ENCODE measurements at places on chromosomes 7 and 10.

- no peak for DNase-seq
Observed at GRCh38 chr7:114088470-114088940, 169.7 kb upstream of the PPP1R3A start.

- no peak for DNase-seq
Observed at GRCh38 chr7:77281780-77282478, 82.3 kb upstream of the FGL2 start.

- no peak for DNase-seq
Observed at GRCh38 chr7:14635955-14636354, 266.6 kb downstream of the DGKB start.

DNA sequence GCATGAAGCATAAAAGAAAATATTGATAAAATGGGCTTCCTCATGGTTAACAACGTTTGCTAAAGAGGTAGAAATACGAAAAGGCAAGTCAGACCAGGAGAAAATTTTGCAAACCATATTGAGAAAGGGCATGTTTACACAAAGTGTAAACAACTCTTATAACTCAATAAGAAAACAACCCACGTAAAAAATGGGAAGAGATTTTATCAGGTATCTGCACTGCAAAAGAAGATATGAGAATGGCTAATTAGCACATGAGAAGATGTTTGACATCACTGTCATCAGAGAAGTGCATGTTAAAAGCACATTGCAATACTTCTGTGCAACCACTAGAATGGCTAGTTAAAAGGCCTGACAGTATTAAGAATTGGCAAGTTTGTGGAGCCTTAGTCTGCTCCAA, 99.5 kb downstream of the VPS50 start:
- DNase-seq = no peak

DNA sequence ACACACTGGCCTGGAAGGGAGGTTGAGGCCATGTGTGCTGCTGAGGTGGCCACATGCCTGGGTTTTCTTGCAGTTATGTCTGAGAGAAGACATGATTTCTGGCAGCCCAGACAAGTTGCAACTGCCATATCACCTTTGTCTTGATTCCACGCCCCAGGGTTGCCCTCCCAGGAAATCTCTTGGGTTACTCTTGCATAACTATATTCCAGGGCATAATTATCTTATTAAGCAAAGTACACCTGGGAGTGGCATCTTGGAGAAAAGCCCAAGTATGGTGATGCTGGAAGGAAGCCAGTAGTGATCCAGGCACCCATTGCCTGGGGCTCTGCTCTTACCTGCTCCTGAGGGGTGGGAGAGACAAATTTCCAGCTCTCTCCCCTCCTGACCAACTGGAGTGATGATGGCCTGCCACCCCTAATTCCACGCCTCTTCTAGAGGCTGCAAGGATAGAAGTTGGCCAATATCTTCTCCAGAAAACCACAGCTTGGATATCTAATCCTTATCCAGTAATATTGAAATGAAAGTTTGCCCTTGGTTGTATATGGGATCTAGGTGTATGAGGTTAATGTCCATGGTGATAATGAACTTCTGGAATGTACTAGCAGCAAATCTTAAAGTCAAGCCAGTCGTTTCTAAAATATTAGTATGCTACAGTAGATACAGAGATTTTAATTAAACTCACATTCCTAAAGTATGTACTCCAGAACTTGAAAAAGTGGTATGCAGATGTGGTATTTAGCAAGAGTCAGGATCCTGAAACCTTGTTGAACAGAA, 5.0 kb downstream of the AKR1B10 start:
- DNase-seq = no peak

- no peak for DNase-seq
Observed at GRCh38 chr10:99981581-99982199, 28.1 kb downstream of the DNMBP start.

DNA sequence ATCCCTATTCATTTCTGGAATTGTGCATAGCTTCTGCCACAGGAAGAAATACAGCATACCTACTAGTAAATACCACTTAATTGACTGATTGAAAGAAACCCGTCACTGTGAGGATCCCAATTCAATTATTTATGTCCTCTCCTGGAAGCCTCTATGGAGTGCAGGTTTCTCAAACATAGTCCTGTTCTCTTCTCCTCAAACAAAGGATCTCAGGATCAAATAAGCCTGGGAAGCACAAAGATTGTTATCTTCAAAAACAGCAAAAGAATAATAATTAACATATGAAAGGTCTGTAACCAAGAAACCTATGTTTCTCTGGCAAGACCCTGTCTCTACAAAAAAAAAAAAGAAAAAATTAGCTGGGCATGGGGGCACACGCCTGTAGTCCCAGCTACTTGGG, 127.3 kb downstream of the KCNMA1 start:
- DNase-seq = no peak

- no peak for DNase-seq
Observed at GRCh38 chr10:3025026-3025683, 42.2 kb upstream of the PFKP start.

GRCh38 chr10:103884681-103885139, 29.3 kb upstream of the SH3PXD2A start:
- DNase-seq = no peak

DNA sequence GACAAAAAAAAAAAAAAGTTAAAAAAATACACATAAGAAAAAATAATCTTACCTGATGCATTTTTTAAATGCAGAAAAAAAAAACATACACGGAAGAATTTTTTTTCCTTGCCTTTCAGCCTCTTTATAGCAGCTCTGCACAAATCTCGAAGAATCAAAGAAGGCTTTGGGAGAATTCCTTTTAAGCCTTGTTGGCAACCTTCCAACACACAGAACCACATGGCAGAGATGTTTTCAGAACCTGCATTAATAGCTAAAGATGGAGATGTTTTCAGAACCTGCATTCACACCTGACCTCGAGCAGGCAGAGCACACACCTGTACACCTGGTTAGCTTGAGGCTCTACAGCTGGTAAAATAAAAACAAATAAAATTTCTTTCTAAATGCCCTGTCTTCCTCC, 65.6 kb downstream of the DOCK4 start:
- no peak for DNase-seq

GRCh38 chr7:123431075-123431614, 103.2 kb downstream of the IQUB start:
- DNase-seq = no peak

DNA sequence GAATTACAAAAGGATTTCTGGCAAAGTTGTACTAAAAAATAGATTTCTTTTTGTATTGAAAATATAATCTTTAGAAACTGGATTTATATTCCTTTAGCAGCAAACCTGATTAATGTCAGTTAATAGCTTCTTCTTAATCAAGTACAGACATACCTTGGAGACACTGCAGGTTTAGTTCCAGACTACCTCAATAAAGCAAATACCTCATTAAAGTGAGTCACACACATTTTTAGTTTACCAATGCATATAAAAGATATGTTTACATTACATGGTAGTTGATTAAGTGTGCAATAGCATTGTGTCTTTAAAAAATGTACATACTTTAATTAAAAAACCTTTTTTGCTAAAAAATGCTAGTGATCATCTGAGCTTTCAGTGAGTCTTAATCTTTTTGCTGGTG, 215.0 kb downstream of the BICC1 start:
- DNase-seq = no peak

- peak; percentile 33 for DNase-seq
Observed at GRCh38 chr10:132593900-132594876, 56.6 kb downstream of the INPP5A start.

GRCh38 chr7:155090684-155091083, 20.6 kb downstream of the HTR5A start:
- no peak for DNase-seq

- DNase-seq = no peak
Observed at GRCh38 chr7:47552621-47553020, 29.3 kb downstream of the TNS3 start.

- DNase-seq = no peak
Observed at GRCh38 chr7:32071466-32072091, 1.4 kb upstream of the PDE1C start.

GRCh38 chr7:21706131-21706530, 163.3 kb downstream of the DNAH11 start:
- no peak for DNase-seq

DNA sequence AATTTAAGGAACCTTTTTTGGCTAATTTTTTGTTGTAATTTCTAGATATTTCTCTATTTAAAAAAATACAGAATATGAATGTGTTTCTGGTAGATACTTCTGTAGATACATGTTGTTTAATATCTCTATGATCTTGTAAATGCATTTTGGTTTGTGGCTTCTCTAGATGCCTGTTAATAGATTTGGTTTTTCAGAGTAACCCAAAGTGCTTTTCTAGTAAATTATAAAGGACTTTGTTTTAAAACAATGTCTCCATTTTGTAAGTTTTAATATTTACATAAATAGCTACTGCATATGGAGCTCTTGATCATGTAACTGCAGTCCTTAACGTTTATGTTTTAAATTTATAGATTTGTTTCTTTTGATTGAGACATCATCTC, 88.5 kb downstream of the MDFIC start:
- no peak for DNase-seq

DNA sequence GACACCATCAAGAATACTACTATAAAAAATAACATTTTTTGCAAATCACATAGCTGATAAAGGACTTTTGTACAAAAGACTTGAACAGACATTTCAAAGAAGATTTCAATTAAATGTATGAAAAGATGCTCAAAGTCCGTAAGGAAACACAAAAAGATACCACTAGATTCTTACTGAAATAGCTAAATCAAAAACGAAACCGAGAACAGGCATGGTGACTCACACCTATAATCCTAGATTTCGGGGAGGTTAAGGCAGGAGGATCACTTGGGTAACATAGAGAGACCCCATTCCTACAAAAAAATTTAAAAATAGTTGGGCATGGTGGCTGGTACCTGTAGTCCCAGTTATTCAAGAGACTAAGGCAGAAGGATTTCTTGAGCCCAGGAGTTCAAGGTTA, 520.2 kb upstream of the GRM3 start:
- no peak for DNase-seq

GRCh38 chr7:30771880-30772425, 736 bp downstream of the MINDY4 start:
- no peak for DNase-seq

DNA sequence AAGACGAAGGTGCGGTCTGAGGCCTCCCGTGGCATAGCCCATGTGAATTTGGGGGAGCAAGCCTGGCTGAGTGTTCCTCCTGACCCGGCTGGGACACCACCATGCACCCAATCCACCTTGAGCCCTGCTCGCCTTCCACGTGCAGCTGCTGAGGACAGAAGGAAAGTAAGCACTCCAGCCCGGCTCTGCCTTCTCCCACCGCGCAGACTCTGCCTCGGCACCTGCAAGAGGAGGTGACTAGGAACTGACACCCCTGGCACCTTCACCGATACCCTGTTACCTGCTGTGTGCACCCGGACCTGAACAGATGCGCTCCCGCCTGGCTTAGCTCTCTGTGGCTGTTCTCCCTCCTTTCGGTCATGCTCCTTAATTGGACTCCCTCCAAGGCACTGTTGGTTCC, 57.0 kb upstream of the OPN4 start:
- no peak for DNase-seq

DNA sequence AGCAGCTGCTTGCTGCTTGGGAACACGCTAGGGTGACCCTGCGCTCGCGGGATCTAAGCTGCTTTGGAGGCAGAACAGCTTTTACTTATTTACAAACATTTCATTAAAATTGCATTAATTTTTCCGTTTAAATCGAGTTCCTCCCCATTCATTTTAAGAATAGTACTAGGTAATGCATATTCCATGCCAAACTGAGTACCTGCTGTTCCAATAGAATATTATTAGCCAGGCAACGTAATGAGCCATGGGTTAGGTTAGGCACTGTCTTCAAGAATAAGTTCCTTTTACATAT, 860 bp downstream of the EXOC6 start:
- DNase-seq = no peak

DNA sequence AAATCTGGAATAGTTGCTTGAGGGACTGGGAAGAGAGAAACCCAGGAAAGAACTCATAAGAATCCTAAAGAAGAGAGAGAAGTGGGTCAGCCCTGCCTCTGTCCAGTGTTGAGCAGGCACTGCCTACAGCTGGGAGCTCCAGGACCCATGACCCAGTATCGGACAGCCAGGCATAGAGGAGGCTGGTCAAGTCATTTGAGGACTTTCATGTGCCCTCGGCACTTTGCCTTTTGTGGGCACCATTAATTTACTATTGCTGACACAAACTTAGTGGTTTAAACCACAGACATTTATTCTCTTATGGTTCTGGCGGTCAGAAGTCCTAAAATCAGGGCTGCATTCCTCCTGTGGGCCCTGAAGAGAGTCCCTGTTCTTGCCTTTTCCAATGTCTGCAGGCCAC, 60.3 kb downstream of the CPXM2 start:
- DNase-seq = no peak

DNA sequence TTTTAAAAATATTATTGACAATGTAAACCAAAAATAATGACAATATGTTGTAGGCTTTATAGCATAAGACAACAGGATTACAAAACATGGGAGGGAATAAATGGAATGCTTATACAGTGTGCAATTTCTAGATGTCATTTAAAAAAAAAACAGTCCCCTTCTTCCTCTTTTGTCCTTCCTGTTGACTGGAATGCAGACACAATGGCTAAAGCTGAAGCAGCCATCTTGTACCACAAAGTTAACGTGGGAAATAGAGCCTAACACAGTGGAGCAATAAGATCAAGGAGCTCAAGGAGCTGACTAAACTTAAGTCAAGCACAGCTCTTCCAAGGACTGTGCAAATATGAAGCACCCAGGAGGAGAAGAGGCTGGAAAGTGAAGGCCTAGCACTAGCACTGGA, 208.1 kb downstream of the ARHGAP12 start:
- DNase-seq = no peak

DNA sequence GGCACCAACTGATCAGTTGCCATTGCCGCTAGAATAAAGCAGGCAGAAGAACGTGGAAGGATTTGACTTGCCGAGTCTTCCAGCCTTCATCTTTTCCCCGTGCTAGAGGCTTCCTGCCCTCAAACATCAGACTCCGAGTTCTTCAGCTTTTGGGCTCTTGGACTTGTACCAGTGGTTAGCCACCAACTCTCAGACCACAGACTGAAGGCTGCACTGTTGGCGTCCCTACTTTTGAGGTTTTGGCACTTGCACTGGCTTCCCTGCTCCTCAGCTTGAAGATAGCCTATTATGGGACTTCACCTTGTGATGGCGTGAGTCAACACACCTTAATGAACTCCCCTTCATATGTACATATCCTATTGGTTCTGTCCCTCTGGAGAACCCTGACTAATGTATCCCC, 57.3 kb upstream of the KCND2 start:
- DNase-seq = no peak

- DNase-seq = no peak
Observed at GRCh38 chr10:3260066-3260834, 87.7 kb upstream of the PITRM1 start.

GRCh38 chr10:61904733-61905725, 3.5 kb downstream of the ARID5B start:
- DNase-seq = peak; percentile 61

GRCh38 chr10:125124907-125125306, 35.5 kb downstream of the CTBP2 start:
- DNase-seq = no peak

GRCh38 chr7:148505645-148506375, 84.8 kb upstream of the C7orf33 start:
- DNase-seq = no peak
